Activated T-helper 1 cell treated with anti-CD3 and anti-CD28 coated beads, Interleukin-2, amount 50 U/mL, for 16 hours (primary cell): ENCODE measurements at places on chromosomes 3 and 15.
A peak's percentile ranks its signal among the peaks of the same experiment; 100 is the strongest.

DNA sequence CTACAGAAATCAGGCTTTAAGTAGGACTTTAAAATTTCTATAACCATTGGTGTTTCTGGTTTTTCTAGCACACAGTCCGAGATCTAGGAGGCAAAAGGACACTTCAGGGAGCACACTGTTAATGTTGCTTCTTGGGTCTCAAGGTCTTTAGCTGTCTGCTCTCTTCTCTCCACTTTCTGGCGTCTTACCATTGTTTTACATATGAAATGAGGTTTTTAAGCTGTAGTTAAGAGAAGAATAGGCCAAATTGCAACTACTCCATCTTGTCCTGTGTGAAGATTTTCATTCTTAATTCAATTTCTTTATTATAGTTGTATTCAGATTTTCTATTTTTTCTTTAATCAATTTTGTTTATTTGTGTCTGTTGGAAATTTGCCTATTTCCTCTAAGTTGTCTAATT lies 151.4 kb downstream of the WNT7A start:
- no peak for DNase-seq

DNA sequence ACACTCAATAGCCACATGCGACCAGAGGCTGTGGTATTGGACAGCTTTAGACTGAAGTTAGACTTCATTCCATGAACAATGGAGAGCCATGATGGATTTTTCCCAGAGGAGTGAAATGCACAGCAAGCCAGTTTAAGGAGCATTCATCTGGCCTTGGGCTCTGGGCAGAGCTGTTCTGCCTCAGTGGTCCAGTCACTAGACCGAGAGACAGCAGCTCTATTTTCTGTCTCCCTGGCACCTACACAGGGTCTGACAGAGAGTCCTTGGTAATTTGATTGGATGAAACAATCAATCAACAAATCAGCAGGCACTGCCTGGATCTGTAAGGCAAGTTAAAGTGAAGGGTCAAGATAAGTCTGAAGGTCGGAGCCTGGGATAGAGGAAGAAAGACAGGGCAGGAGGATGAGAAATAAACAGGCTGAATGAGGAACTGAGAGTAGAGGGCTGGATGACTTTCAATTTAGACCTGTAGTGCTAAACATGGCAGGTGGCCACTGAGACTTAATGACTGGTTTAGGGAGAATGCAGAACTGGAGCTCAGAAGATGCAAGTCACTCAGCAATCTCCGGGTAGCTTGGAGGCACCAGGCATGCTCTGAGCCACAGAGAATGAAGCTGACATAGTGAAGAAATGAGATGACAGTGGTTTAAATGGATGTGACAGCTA lies 98.5 kb upstream of the SLC25A36 start:
- DNase-seq = no peak

DNA sequence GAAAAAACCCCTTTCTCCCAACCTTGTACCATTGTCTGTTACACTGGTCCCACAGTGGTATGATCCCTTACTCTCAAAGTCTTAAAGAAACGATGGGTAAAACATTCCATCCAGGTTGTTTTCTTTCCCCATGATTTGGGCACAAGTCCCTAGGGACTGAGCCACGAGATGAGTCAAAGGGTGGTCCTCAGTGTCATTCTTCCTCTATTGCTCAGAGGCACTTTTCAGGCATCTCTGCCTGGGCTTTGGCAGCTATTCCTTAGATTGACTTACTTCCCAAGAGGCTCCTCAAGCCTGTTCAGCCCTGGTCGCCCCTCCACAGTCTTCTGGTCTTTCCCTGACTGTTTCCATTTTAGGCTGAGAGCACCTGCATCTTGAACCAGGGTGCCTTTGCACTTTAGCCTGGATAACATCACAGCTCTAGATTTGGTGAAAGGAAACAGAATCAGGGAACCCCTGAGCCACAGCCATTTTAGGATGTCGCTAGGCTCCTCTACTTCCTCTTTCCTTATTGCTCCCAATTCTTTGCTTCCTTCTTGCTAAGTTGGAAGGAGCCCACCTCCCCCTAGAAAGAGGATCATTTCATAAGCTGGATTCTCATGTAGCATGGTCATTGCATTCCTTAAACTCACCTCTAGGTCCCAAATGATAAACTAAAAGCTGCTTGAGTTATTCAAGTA lies 131.0 kb upstream of the TPRG1 start:
- DNase-seq = no peak

DNA sequence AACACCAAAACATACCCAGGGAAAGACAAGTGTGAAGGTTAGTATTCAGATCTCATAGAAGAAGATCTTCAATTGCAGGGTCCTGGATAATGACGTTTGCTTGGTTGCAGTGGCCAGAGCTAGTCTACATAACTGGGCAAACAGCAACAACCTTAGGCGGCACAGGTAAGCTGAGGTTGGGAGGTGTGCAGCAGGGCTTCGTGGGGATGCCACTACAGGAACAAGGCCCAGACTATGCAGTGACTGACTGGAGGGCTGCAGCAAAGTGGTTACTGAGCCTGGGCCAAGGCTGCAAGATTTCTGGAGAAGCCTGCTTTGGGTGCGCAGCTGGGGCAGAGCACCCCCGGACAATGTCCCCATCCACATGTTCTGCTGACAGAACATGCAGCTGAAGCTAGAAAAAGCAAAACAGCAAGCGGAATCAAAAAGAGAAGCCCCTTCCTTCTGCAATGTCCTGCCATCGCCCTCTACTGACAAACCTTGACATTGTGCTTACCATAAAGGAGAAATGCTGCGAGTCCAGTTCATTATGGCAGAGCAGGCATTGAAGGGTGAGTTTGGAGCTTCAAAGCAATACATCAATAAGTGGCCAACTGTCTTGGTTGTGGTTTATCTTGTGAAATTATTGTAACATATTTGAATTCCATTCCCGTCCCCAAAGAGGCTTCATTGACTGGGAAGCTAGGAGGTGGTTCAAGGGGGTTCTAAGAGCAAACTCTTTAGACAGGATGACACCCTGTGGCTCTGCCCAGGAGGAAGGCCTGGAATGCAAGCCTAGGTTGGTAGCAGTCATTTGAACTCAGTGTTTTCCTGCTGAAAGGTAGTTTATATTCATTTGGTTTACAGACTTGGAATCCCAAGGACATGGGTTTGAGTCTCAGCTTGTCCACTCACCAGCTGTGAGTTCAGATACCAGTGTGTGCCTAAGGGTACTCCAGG lies 217.0 kb downstream of the PDCD6IP start:
- no peak for DNase-seq

DNA sequence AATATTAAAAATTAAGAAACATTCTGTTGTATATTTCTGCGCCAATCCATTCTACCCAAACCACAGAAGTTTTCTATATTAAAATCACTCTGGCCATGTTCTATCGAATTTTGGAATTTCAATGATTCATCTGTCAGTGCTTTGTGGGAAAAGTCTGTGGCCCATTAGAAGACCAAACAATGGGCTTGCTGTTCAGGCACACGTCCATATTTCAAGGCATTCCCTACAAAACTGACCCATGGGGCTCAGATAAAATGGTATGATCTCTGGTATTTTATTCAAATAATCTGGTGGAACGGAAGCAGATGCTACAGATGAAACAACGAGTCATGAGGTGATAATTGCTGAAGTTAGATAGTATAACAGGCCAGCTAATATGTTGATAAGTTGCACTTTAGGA lies 12.4 kb downstream of the NPHP3 start:
- DNase-seq = no peak

DNA sequence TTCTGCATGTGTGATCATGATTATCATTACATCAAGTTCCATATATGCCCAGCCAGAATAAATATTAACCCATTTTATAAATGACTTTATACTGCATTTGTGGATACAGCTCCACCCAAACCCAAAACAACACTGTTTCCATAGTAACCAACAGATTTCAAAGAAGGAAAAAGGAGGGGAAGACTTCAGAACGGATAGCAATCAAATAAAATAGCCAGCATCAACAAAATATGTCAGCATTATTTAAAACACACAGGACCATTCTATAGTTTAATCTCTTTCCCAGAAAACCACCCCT lies 114.4 kb downstream of the FOXP1 start:
- DNase-seq = no peak

DNA sequence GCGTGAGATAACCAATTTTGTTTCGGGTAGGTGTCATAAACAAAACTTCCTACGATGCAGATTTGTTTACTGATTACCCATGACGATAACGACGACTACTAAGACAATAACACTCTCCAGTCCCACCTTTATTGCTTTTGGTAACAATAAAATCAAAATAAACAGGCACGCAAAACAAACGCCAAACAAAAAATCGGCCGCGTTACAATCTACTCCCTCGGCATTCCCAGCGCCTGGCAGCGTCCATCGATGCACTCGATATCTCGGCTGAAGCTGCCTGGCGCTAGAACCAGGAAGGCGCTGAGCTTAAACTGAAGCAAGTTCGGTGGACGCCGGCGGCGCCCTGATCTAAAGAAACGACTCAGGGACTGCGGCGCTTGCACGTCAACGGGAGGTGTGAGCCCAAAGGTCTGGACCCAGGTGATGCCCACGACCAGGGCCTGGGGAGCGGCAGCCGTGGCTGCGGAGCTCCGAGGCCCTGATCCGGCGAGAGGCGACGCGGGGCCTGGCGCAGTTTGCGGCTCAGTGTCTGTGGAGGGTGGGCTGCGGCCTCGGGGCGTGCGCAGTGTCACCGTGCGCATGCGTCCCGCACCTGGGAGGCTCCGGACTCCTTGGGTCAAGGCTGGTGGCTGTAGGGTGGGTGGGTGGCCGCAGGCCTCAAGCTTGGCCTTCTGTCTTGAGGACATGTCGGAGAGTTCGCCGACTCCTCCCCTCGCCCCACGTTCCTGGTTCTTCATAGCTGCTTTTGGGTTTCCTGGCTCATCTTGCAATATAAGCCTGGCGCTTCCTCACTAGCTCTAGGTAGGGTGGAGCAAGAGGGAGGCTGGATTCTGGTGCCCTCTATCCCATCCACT lies at the start of gene RSRC1:
Gene RSRC1 (plus strand): TSS at position 286 of the 854 bp plus-strand sequence. CDS start 12,016 bp downstream, outside the sequence.
- peak; percentile 62 for DNase-seq

DNA sequence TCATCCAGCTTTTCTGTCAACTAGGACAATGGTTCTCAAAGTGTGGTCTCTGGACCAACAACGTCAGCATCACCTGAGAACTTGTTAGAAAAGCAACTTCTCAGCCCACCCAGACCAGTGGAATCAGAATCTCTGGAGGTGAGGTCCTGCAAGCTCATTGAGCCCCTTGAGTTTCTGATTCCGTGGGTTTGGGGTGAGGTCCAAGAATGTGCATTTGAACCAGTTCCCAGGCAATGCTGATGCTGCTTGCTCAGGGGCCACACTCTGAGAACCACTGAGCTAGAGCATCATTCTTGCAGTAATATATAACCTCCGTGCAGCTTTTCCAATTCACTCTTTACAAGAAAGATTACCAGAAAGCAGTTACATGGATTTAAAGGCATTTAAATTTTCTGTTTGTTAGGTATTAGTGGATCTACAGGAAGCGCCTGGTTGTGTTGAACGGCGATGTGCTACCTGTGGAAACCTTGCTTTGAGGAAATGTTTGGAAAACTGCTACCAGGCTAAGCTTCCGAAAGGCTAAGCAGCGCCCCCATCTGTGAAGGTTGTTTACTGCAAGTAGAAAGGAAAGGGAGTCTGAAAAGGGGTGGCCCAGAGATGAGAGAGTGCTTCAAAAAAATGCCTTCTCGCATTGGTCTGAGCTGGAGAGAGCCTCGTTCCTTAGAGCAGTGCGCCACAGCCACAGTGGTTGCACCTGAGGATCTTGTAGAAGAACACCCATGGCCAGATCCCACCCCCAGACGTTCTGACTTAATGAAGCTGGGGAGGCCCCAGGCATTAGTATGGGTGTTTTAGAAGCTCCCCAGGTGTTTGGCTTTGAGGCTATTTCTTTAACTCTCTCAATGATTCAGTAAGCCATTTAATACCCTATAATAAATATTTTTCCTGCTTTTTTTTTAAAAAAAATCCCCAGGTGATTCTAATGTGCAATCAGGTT lies 50.0 kb downstream of the RLBP1 start:
- no peak for DNase-seq

DNA sequence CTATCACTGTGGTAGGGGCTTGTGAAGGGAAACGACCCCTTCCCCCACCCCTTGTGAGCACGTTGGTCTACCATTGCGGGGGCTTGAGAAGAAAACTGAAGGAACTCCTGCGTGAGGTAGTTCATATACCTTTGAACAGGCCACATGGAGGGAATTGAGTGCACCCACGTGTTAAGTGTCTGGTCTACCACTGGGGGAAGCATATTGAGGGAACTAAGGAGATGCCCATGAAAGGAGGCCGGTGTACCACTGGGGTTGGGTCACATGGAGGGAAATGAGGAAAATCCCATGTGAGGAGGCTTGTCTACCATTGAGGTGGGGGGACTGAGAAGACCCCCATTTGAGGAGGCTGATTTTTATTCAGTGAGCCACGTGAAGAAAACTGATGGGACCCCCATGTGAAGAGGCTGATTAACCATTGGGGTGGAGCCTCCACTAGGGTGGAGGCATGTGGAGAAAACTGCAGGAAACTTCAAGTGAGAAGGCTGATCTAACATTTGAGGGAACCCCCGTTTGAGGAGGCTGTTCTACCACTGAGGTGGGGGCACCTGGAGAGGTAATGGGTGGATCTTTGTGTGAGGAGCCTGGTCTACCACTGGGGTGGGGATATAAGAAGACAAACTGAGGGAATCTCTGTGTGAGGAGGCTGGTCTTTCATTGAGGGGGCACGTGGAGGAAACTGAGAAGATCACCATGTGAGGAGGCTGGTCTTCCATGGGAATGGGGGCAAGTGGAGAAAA lies 163.2 kb downstream of the FBLN2 start:
- DNase-seq = no peak

DNA sequence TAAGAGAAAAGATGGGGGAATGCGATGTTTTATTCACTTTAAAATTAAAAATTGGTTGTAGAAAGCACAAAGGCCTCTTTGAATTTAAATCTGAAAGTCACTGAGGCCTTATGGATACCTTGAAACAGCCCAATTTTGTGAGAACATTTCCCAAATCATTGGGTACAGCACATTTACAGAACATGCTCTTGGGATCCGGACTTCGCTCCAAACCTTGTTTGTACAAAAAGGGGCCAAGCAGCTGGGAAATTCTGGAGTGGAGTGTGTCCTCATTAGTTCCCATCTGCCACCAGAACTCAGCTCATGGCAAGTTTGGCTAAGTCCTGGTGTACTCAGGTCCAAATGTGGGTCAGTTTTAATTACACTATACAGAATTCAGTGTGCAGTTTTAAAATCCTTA lies 254.2 kb downstream of the ZBTB20 start:
- DNase-seq = no peak

- DNase-seq = no peak
Observed at GRCh38 chr3:105791919-105792786, 76.7 kb downstream of the CBLB start.
